HT1080 (cell line): ENCODE measurements at places on chromosomes 7 and 10. TPM values are rescaled to one million over a fixed set of nuclear protein-coding genes. Genes with fewer than 3 reads are reported as not detected.
A peak's percentile ranks its signal among the peaks of the same experiment; 100 is the strongest.

PAX2 gene
- total RNA-seq = not detected in 2 replicates

ARHGEF5 gene
- total RNA-seq = 1.0 and 2.5 TPM in 2 replicates

TACR2 gene
- not detected in 2 replicates for total RNA-seq

REPIN1 gene
- total RNA-seq = 122 and 136 TPM in 2 replicates

MRPS24 gene
- total RNA-seq = 154 and 174 TPM in 2 replicates

ARL3 gene
- total RNA-seq = 5.4 and 5.6 TPM in 2 replicates

TMEM178B gene
- 0.07 TPM in 1 of 2 replicates, not detected in the other for total RNA-seq

TAS2R5 gene
- total RNA-seq = 0.30 and 0.98 TPM in 2 replicates

GJD4 gene
- total RNA-seq = not detected in 2 replicates

FAM13C gene
- 2.8 and 3.1 TPM in 2 replicates for total RNA-seq

- no peak for DNase-seq
Measured at GRCh38 chr10:124626759-124627380, 117.3 kb downstream of the FAM53B start.

GRCh38 chr7:102119213-102119651, 167.4 kb upstream of the SH2B2 start:
- DNase-seq = no peak

DNA sequence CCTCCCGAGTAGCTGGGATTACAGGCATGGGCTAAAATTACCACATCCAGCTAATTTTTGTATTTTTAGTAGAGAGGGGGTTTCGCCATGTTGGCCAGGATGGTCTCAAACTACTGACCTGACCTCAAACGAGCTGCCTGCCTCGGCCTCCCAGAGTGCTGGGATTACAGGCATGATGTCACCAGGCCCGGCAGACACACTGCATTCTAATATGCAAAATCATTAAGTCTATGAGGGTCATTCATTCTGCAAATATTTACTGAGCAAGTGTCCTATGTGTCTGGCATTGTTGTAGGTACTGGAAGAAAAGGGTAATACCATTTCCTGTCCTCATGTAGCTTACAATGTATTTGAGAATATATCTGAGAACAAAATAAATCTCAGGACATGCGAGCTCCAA, 2.7 kb downstream of the PUS7 start:
- DNase-seq = no peak

DNA sequence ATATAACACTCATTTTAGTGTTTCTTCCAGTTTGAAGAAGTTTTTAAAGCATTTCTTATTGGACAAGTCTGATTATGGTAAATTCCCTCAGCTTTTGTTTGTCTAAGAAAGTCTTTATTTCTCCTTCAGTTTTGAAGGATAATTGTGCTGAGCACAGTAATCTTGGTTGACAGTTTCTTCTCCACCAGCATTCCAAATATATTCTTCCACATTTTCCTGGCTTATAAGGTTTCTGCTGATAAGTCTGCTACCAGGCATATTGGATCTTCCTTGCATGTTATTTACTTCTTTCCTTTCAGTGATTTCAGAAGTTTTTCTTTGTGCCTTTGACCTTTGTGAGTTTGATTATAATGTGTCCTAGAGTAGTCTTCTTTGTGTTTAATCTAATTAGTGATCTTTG, 210.7 kb downstream of the ADK start:
- DNase-seq = no peak

DNA sequence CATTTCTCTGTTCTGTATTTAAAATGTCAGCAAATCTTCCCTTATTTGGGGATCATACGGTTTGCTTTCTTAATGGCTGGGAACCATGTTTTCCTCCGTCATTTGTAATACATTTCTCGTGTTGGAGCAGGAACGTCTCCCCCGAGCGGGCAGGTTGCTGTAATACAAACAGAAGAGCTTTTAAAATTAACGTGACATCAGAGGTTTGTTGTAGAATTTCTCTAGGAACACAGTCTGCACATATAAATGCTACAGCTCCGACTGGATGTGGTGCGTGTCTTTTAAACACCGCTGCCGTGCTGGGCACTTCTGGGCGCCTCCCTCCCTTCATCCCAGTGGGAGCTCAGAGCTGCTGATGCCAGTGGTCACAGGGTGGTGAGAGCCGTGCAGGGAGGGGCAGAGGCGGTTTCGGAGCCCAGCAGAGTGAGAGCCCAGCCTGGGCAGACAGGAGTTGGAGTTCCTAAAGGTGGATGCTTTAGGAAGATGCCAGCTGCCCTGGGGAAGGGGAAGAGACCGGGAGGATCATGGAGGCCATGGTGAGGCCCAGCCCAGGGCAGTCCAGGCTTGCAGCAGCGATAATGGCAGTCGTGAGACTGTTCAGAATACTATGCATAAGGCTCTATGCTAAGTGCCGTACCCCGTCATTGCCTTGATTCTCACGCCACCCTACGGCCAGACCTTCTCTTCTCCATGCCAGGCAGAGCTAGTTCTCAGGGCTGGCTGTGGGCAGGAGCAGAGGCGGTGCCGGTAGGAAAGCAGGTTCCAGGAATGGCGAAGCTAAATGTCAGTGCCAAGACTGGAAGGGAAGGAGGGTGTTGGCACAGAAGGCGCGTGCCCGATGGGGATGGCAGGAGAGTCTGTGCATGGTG, 96.2 kb downstream of the GLRX3 start:
- no peak for DNase-seq

DNA sequence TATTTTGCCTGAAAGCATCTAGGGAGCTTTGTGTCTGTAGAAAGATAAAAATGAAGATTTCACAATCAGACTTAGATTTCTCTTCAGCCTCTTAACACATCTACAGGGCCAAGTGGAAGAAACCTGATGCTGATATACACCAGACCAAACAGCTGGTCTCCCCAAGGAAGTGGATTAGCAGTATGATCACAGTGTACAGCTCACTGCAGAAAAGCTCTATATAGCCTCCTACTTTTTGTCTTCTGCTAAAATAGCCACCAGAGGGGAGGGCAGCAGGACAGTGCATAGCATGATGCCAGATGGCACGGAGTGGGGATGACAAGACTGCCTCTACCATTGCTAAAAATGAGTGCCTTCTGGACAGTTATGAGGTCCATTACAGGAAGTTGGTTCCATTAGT, 16.0 kb downstream of the FAM13C start:
- DNase-seq = no peak

DNA sequence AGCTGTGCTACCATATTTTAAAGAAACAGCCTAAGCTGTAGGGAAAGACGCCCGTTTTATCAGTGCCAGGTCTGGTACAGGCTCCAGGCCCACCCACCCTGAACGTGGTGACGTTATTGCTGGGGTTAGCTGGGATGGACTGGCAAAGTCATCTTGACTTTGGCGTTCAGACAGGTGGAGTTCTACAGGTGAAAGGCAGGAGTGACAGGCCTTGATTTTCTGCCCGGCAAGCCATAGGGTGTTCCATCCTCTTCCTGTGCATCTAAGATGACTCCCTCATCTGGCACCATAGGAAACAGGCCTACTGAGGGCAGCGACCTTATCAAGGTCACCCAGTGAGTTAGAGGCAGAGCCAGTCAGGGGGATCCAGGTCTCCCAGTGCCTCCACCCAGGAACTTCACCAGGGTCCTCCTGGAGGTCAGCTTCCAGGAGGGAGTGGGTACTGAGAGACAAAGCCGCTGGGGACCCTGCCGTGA, 41.6 kb downstream of the HK1 start:
- DNase-seq = no peak

DNA sequence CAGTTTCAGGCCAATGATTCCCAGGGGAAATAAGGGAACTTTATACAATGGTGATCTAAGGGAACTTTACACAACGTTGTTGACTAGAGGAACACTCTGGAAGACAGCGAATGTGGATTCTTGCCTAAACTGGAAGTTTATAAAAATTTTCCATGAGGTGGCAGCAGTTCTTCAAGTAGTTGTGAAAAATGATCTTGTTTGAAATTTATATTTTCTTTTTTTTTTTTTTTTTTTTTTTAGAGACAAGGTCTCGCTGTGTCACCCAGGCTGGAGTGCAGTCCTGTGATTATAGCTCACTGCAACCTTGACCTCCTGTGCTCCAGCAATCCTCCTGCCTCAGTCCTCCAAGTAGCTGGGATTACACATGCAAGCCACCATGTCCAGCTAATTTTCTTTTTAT, 32.1 kb upstream of the GTF2I start:
- peak; percentile 51 for DNase-seq

DNA sequence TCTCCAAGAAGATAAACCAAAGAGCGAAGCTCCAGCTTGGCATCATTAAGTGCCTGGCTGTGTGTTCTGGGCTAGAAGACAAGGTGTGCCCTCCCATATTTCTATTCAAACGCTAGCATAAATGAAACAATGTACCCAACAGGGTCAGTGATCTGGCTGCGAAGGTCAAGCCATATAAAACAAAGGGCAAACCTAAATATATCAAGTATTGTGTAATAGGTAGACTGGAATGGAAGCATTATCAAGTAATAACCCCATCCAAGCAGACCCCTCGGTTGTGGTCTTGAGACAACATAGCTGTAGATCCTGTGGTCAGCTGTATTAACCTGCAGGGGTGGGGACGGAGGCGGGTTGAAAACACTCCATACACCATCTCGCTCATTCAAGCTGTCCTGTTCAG, 31.6 kb upstream of the TNKS2 start:
- DNase-seq = no peak

- DNase-seq = no peak
Measured at GRCh38 chr10:124587811-124588211, 126.2 kb downstream of the LHPP start.

- DNase-seq = no peak
Measured at GRCh38 chr10:1379601-1380000, 323.4 kb downstream of the WDR37 start.

DNA sequence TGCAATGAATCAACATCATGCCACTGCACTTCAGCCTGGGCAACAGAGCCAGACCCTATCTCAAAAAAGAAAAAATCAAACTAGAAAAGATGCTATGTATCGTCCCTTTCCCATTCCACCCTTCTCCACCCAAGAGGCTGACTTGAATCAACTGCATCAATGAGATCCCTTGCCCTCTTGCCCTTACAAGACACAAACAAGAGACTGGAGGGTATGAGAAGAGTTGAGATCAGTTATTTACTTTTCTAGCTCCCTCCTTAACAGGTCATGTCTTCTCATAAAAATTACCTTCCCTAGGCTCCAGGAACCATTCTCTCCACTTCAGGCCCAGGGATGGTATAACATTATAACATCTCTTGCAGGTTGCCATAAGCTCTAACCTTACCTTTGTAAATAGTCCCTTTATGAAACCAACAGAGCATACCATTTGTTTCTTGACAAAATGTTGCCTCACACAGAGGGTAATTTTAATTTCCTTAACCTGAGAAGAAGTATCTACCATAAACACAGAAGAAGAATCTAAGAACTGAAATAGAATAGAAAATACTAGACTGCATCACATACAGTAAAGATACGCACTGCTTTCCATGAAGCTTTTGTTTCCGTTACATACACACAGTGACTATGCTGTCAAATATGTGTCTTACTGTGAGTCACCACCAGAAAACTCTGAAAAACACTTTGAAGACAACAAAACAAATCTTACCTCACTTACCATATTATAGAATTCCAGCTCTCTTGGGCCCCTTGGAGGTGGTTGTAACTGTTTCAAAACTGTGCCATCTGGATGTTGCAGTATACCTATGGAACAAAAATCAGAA, 30.5 kb downstream of the IPMK start:
- peak; percentile 94 for DNase-seq

- DNase-seq = no peak
Measured at GRCh38 chr10:22460101-22460500, 114.8 kb downstream of the SPAG6 start.

GRCh38 chr7:98165827-98166667, 45.2 kb upstream of the BHLHA15 start:
- no peak for DNase-seq

- DNase-seq = no peak
Measured at GRCh38 chr10:128096486-128097199, 29.6 kb downstream of the MKI67 start.

GRCh38 chr10:100827819-100828737, 82.7 kb downstream of the PAX2 start:
- DNase-seq = no peak

DNA sequence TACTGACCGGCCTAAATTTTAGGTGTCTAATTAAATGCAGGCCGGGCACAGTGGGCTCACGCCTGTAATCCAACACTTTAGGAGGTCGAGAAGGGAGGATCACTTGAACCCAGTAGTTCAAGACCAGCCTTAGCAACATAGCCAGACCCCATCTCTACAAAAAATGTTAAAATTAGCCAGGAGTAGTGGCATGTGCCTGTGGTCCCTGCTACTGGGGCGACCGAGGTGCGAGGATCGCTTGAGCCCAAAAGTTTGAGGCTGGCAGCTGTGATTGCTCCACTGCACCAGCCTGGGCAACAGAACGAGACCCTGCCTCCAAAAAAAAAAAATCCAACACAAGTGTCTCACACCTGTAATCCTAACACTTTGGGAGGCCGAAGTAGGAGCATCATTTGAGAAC, 491 bp upstream of the SLC37A3 start:
- no peak for DNase-seq

GRCh38 chr7:114293289-114294012, 121.2 kb upstream of the FOXP2 start:
- peak; percentile 13 for DNase-seq

- DNase-seq = no peak
Measured at GRCh38 chr7:155351120-155351870, 53.6 kb downstream of the INSIG1 start.

GRCh38 chr7:74228951-74229900, 19.4 kb downstream of the LAT2 start:
- no peak for DNase-seq

DNA sequence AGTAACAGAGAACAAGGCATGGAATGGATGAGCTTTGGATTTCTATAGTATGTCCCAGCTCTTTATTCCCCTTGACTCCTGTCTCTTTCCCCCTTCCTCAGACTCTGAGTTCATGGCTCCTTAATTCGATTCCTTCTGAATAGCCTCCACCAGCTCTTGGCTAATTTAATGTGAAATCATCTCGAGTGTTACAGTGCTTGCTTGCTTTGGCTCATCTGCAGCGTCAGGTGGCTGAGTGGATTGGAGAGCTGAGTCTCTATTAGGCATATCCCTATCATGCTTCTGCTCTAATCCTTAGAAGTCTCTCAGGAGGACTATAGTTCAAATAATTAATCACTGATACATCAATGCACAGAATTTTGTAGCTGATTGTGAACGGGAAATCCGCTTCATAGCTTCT, 134.6 kb downstream of the LRRC4 start:
- DNase-seq = no peak

GRCh38 chr7:50672045-50672444, 106.8 kb upstream of the DDC start:
- DNase-seq = no peak

GRCh38 chr7:69426705-69427104, 171.6 kb upstream of the AUTS2 start:
- DNase-seq = no peak

GRCh38 chr10:29914986-29915785, 144.2 kb downstream of the JCAD start:
- no peak for DNase-seq

- no peak for DNase-seq
Measured at GRCh38 chr7:127732306-127732705, 80.3 kb downstream of the SND1 start.

DNA sequence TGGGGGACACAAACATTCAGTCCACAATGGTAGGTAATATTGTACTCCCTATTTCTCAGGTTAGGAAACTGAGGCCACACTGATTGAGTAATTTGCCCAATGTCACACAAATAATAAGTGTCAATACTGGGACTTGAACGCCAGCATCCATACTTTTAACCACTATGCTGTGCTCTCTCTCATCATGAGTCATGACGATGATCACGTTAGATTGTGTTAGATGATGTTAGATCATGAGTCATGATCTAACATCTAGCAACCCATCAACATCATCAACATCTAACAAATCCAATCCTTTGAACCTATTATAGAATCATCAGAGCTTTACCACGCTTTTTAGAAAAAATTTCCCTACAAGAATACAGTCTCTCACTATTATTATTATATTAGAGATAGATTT, 28.1 kb upstream of the HERPUD2 start:
- DNase-seq = peak; percentile 66
